Upper lobe of right lung (tissue), 1 donor: ENCODE measurements at places on chromosomes 7 and 10.
A peak's percentile ranks its signal among the peaks of the same experiment; 100 is the strongest.

DNA sequence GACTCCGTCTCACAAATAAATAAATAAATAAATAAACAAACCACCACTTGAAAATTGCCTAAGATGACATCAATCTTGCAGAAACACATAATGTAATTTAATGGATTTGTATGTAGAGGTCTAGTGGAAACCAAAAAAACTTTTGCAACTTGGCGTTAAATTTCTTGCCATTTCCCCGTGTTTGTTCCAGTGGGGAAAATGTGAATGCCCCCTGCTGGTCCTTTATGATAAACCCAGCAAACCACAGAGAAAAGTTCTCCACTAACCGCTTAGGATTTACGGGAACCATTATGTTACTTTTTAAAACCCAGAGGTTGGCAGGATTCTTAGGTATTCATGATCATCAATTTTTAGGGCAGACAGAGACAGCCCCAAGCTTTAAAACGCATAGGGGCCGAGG is 32.5 kb downstream of the LAMB4 start:
- DNase-seq = no peak

DNA sequence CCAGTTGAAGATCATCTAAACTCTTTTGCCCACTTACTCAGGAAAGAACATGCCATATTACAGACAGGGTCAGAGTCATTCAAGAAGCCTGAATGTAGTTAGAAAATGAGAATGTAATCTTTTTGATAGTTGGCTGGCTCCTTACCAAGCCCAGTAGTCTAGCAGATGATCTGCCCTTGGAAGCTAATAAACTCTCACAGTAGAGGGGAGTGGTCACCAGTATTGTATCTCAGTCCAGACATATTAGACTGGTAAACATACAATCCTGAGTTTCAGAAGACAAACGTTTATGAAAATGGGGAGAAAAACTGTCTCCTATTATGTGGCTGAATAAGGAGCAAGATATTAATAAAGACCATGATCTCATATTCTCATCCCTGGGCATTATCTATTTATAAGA is 65.3 kb downstream of the SEPTIN7 start:
- no peak for DNase-seq

DNA sequence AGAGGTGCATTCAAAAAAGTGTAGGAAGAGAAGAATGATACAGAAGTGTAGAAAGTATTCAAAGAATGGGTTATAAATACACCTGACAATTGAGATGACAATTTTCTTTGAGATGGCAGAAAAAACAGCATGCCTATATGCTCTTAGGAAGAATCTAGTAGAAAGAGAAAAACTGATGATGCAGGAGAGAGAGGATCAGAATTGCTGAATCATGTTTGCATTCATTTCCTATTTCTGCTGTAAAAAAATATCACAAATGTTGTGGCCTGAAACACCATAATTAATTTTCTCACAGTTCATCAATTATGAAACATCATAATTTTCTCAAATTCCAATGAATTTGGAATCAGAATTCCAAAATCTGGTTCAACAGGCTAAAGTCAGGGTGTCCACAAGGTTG is 9.8 kb upstream of the AKR1C1 start:
- DNase-seq = no peak

DNA sequence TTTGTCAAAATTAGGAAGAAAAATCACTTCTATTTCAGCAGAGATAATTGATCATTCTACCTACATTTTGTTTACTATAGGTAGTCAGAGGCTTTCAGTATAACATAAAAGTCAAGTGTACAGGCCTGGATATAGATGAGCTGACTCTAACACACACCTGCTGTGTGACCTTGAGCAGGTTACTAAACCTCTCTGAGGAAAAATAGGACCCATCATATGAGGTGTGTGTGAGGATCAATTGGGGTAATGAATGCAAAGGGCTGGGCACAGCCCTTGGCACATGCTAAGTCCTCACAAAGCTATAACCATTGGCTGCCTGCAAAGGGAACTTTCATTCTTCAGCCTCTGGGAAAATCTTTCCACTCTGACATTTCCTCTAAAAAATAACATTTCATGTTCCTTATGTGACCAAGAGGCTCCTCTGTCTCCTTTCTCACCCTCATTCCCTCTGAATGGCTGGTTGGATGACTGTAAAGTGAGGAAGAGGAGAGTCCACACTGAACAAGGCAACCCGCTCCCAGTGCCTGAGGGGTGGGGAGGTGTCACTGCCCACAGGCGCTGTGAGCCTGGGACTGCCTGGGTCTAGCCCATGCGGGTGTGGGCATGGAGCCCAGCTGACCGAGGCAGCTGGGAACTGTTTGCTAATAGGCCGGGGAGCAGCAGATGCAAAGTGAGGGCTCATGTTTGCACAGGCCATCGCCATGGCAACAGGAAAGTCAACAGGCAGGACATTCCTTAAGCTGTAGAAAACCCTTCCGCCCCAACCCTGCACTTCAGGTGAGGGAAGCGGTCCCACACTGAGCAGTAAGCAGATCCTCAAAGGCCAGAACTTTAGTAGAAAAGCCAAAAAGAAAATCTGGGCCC is 36.8 kb downstream of the MYOF start:
- peak; percentile 95 for DNase-seq

DNA sequence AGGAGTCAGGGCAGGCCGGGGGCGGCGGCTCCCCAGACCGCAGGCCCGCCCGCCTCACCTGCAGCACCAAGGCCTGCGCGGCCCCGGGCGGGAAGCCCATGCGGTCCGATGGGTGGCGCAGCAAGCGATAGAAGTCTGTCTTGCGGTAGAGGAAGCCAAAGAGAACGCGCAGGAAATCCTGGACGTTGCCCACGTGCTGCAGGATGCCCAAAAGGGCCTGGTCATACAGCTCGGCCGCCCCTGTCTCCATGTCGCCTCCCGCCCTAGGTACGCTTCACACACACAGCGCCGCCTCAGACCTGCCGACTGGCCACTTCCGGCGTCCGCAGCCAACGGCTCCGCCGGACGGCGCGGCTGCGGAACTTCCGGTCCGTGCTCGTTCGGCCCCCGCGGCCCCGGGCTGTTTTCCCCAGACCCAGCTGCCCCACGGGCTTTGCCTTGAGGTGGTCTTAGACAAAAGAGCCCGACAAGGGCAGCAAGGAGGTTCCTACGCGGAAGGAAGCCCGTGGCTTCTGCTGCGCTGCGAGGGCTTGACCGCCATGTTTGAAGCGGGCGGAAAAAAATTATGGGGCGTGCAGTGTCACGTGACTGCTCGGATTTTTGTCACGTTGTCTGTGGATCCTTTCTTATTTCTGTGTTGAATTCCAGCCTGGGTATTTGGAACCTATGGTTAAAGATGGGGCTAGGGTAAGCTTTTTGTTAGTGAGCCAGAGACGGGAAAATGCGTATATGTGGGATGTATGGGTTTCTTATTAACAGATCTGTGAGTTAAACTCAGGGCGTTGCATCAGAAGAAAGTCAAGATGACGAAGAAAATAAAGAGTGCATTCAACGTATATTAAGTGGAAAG is at the start of gene NUDCD3:
Gene NUDCD3 (minus strand): TSS at position 308 of the 850 bp plus-strand sequence. CDS start 58 bp downstream, at position 250.
- peak; percentile 93 for DNase-seq

DNA sequence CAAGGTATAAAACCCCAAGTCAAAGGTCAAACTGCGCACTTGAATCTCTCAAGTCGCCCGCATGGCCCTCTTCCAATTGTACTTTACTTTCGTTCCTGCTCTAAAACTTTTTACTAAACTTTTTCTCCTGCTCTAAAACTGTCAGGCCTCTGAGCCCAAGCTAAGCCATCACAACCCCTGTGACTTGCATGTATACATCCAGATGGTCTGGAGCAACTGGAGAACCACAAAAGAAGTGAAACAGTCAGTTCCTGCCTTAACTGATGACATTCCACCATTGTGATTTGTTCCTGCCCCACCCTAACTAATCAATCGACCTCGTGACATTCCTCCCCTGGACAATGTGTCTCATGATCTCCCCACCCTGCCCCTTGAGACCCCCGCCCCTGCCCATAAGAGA is 35.6 kb upstream of the PIK3CG start:
- DNase-seq = no peak
